ENCODE measurements at places on chromosomes 11 and 22. TPM values are rescaled to one million over a fixed set of nuclear protein-coding genes. Genes with fewer than 3 reads are reported as not detected.

Gene RTN4R
- 5.2 TPM for total RNA-seq

Gene IL17RA
- 23.6 TPM for total RNA-seq

Gene TMEM45B
- total RNA-seq, result 318 TPM

Gene MS4A6A
- total RNA-seq, result 7.4 TPM

Gene MRGPRX3
- not detected for total RNA-seq

Gene MUS81
- total RNA-seq, result 80.1 TPM

Gene YAP1
- 130 TPM for total RNA-seq

Gene C22orf31
- not detected for total RNA-seq

Gene VSIG10L2
- not detected for total RNA-seq

Gene MS4A7
- total RNA-seq, result 6.3 TPM

Gene FAM180B
- total RNA-seq, result not detected

Gene KLHDC7B
- total RNA-seq, result not detected

Gene HOATZ
- not detected for total RNA-seq

Gene LINC01488
- total RNA-seq, result not detected

Gene OR51B6
- not detected for total RNA-seq

Gene MS4A8
- total RNA-seq, result 13.2 TPM

Gene SLC15A3
- 9.2 TPM for total RNA-seq

Gene OR51B2
- total RNA-seq, result not detected

Gene TREH
- 53.4 TPM for total RNA-seq

Gene ANO9
- total RNA-seq, result 344 TPM

Gene ASCC2
- 80.8 TPM for total RNA-seq

Gene LRRN4CL
- 9.7 TPM for total RNA-seq

Gene MS4A15
- total RNA-seq, result 0.54 TPM

Gene LGR4
- total RNA-seq, result 123 TPM

Gene NOX4
- total RNA-seq, result 2.5 TPM

Gene LZTR1
- 82.6 TPM for total RNA-seq

Gene LIF
- total RNA-seq, result 19.3 TPM

Gene MUC15
- total RNA-seq, result not detected

Gene FAM227A
- 2.6 TPM for total RNA-seq

Gene CEP126
- 5.4 TPM for total RNA-seq

Gene TRIM29
- 33.3 TPM for total RNA-seq

Gene PIH1D2
- total RNA-seq, result 11.6 TPM

Gene HIKESHI
- total RNA-seq, result 19.1 TPM

Gene LBHD1
- total RNA-seq, result 25.6 TPM

Gene C11orf97
- not detected for total RNA-seq

Gene LRRC56
- total RNA-seq, result 0.83 TPM

Gene EFEMP2
- 75.1 TPM for total RNA-seq

Gene SMC1B
- not detected for total RNA-seq

Gene CENPM
- total RNA-seq, result 71.0 TPM

Gene ARHGAP8
- 19.2 TPM for total RNA-seq

Gene USH1C
- total RNA-seq, result 302 TPM

Gene PRRG4
- 3.3 TPM for total RNA-seq

Gene DGAT2
- 3.3 TPM for total RNA-seq

Gene BATF2
- 11.2 TPM for total RNA-seq

Gene TTLL1
- 2.8 TPM for total RNA-seq

Gene PGR
- 1.7 TPM for total RNA-seq

Gene NXPE2
- 9.1 TPM for total RNA-seq

Gene KDM4E
- not detected for total RNA-seq

Gene PIWIL4
- 5.0 TPM for total RNA-seq

Gene CTSW
- total RNA-seq, result 1.3 TPM

Gene AIFM3
- total RNA-seq, result 11.8 TPM

Data from Peyer's patch (tissue), 4 donors.